Fibroblast of skin of right quadriceps (primary cell): ENCODE measurements at places on chromosomes 5 and 9.

DNA sequence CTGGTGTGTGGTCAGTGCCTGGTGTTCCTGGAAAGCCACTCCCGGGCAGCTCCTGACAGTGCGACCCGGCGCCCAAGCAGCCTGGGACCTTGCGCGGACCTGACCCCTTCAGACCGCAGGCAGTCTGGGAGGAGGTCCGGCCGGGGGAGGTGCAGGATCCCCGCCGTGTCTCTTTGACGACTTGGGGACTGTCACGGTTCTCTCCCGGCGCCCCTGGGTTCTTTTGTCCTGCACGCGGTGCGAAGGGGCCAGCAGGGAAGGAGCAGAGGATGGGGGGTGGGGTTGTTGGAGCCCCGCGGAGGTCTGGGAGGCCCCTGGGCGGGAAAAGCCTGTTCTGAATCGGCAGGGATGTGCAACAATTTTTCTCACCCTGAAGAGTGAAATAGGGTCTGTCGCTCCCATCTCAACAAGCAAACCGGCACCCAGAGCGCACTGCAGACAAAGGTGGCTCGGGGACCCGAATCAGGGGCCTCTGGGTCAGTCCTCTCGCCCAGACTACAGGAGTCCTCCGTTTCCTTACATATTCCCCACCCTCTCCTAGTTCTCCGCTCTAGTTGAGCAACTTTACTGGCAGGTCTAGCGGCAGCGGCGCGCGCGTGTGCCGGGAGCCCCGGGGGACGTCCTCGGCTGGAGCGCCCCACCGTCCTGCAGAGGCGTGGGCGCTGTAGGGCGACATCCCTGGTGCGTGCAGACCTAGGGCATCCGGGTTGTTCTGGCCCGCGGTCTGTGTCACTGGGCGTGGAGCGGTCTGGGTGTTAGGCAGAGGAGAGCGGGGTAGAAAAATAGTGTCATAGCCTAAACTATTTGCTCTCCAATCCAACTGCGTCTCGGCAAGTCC is 1.2 kb downstream of the VCAN start:
- peak; percentile 28 for DNase-seq

DNA sequence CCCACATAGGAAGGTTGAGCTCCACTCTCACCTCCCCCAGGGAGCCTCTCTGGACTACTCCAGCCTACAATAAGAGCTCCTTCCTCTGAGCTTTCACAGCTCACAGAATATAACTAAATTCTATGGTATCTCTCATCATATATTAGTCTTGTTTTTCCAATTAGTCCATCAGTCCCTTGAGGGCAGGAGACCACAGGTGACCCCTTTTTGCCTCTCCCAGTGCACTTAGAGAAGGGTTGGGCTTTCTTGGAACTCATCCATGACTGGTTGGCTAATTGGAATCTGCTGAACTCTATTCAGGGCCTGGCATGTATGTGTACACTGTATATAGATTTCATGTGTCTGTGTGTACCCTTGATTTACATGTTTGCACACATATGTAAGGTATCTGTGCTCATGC is 50.4 kb upstream of the ARAP3 start:
- no peak for DNase-seq

DNA sequence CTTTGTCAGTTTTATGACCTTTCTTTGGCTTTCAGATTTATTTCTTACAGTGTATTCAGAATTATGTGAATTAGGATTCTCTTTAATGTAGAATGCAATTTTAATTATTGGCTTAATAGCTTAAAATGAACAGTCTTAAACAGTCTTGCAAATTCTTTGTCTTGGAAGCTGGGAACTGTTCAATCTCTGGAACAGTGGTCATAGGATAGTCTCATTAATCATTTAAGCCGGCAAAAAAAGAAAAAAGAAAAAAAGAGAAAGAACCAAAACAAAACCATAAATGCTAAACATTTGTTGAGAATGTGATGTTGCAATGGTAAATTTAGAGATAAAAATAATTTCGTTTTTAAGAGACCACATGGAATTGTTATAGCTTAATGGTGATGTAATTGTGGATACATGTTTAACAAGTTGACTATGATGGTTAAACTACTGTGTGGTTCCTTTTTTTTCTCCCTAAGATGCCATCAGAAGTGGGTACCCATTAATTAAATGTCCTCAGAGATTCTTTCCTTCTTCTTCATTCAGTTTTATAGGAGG is 61.6 kb downstream of the NNT start:
- no peak for DNase-seq

DNA sequence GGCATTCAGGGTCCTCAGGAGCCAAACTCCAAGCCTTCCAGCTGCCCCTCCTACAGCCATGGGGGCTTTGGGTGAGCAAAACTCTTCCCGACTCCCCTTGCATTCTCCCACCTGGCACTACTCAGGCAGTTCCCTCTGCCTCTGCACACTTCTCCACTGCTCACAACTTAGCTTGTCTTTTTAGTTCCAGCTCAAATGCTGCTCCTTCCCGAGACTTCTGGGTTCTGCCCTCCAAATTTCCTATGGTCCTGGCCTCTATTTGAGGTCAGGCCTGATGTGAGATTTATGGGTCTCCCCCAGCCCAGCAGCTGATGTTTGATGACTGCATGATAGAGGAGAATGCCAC is 5.7 kb upstream of the SLC25A48 start:
- DNase-seq, result no peak

DNA sequence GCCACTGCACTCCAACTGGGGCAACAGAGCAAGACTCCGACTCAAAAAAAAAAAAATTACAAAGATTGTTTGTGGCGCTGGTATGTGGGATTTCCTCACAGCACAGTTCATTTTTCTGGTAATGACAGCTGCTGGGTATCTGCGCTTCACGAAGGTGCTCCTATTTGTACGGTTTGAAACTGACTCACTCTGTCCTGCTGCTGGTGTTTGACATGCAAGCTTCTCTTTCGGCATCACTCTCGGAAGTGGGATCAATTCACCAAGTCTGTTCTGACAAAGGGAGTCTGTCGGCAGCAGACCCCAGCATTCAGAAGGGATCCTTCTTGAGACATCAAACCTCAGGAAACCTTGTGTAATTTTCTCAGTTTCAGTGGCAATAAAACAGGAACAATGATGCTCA is 26.3 kb downstream of the MAML1 start:
- DNase-seq, result no peak

GRCh38 chr9:93086447-93087224 is 9.4 kb upstream of the CARD19 start:
- DNase-seq, result no peak

DNA sequence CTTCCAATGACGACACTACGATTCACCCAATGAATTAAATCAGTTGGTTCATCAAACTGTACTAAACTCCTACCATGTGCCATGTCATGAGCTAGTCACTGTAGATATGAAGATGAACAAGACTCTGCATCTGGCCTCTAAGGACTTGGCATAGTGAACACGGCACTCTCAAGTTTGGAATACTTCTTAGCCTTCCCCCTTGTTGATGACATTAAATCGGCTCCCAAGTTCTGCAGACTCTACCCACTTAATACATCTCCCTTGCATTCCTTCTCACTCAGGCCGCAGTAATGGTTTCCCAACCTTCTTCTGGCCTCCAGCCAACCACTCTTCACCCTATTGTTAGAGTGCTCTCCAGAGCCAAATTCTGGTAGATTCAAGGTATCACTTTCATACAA is 184.7 kb downstream of the MAPKAP1 start:
- peak; percentile 86 for DNase-seq

- DNase-seq, result no peak
Measured at GRCh38 chr5:158313733-158314464, 455.0 kb upstream of the CLINT1 start.

- DNase-seq, result no peak
Measured at GRCh38 chr9:26548781-26549290, 343.8 kb downstream of the CAAP1 start.

GRCh38 chr5:176943816-176944215 is 44.7 kb upstream of the HK3 start:
- DNase-seq, result no peak

- DNase-seq, result no peak
Measured at GRCh38 chr5:72009280-72009679, 98.0 kb upstream of the MAP1B start.

DNA sequence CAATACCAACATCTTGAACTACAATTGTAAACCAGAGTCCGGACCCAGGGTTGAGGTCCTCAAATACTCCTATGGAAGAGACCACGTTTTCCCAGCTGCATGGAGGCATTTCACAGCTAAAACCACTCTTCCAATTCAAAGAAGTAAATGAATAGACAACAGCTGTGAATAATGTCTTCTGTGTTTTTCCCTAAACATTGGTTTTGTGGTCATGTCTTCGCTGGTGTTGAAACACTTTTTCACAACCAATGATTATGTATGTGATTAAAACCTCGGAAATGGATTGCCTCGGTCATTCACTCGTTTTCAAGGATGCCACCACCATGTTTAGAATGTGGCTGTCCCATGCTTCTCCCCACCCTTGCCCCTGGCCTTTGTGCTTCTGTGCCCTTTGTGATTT is 9.4 kb upstream of the TENT4A start:
- peak; percentile 56 for DNase-seq

DNA sequence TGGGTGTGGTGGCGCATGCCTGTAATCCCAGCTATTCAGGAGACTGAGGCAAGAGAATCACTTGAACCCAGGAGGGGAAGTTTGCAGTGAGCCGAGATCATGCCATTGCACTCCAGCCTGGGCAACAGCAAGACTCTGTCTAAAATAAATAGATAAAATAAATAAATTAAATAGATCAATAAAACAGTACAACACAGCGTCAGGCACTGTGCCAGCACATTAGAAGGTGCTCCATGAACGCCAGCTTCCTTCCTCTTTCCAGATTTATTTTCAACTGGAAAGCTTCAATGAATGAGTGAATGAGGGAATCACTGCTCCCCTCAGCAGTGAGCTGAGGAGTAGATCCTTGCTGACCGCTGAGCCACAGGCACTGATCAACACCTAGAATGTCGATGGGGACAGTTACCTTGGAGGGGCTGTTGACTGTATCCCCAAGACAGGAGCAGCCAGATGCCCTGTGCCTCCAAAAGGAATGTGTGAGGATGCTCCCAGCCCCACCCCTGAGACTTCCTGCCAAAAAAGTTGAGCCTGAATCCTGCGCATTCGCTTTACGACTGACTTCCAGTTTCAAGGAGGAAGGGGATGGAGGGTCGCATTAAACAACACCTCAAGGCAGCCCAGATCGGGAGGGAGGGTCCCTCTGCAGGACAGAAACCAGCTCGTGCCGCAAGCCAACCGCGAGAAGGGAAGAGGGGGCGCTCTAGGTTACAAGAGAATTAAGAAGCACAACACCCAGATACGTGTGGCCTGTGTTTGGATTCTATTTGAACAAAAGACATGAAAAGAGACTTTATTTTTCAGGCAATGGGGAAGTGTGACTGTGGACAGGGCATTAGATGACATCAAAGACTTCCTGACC is 54.0 kb upstream of the CNOT6 start:
- DNase-seq, result no peak

DNA sequence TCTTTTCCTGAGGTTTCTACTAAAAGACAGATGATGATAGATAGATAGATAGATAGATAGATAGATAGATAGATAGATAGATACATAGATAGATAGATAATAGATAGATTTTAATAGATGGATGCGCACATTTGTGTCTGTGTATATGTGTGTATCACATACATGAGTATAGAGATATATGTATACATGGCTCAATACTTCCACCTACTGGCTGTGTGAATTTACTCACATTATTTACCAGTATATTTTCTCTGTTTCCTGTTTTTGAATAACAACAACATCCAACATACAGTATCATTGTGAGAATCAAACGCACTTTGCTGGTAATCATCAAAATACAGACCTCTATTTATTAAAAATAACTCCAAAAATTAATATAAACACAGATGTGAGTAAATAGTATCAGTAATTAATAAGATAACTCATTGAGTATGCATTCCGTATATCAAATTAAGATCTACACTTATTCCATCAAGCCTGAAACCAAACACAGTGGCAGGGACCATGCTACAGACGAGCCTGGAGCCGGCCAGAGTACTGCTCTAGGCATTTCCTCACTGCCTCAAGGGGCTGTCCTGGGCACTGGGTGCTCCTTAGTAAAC is 338.0 kb downstream of the SEMA5A start:
- peak; percentile 48 for DNase-seq

- no peak for DNase-seq
Measured at GRCh38 chr5:73907164-73907563, 281.2 kb downstream of the ARHGEF28 start.

DNA sequence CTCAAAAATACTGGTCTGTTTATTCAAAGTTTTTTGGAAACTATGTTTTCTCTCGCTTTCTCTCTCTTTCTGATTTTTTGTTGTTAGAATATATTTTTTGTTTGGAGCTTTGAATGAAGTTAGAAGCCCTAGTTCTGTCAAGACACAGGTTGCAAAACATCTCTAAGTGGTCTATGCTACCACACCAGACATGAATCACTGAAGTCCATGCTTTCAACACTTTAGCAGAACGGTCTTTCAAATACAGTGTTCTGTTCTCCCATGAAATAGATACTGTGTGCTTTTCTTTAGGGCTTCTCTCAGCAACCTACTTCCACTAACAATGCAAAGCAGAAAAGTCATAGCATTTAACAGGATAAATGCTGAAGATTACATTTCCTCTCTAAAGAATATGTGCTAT is 392.5 kb downstream of the TMEM167A start:
- no peak for DNase-seq

DNA sequence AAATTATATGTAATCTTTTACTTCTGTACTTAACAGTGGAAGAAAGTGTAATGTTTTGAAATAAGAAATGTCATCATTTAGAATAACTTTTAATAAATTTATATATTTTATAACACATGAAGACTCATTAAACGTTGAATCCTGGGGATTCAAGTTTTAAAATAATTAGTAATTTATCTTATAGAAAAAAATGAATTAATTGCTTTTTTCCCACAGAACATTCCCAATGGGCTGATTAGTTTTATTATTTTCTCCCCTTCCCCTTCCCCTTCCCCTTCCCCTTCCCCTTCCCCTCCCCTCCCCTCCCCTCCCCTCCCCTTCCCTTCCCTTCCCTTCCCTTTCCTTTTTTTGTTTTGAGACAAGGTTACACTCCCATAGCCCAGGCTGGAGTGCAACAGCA is 79.7 kb downstream of the MRPS30 start:
- no peak for DNase-seq

DNA sequence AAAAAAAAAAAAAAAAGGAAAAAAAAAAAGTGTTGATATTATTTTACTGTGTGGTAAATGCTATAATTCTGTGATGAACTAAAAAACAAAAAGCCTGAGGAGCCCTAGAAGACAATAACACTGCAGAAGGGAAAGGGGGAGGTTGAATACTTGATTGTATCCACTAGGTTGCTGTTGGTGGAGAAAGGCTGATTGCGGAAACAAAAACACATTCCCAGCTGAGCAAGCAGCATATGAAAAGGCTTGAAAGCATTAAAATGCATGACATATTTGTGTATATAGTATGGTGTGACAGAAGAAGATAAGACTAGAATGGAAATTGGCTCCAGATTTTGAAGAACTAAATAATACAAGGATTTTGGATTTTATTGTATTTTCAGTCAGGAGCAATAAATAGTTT is 8.9 kb downstream of the RABGAP1 start:
- DNase-seq, result no peak

DNA sequence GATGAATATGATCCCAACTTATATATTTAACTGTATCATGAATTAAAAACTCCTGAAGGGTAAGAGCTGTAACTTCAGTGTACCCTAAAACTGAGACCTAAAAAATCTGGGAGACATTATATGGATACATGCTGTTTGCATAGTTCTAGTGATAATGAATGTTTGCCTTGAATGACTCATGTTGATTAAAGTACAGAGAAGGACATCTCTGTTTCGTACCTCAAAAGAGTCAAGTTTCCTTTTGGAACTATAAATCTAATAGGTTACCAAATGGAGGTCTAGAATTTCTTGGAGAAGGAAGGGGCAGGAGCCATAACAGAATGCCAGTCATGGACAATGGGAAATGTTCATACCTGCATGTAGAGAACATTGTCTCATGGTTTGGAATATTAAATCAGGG is 168.1 kb downstream of the SNCAIP start:
- no peak for DNase-seq
